ENCODE measurements at places on chromosomes 3 and 15.

DNA sequence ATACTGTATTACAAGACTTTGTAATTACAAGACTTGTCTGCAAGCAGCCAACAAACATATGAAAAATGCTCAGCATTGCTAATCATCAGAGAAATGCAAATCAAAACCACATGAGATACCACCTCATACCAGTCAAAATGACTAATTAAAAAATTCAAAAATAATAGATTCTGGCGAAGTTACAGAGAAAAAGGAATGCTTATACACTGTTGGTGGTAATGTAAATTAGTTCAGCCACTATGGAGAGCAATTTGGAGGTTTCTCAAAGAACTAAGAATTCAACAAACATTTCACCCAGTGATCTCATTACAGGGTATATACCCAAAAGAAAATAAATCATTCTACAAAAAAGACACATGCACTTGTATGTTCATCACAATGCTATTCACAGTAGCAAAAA is 617.5 kb upstream of the CCDC54 start:
- no peak for DNase-seq

GRCh38 chr3:126126286-126126685 is 42.4 kb upstream of the SLC41A3 start:
- DNase-seq: no peak

- no peak for DNase-seq
Measured at GRCh38 chr3:43022121-43022520, 43.0 kb downstream of the GASK1A start.

DNA sequence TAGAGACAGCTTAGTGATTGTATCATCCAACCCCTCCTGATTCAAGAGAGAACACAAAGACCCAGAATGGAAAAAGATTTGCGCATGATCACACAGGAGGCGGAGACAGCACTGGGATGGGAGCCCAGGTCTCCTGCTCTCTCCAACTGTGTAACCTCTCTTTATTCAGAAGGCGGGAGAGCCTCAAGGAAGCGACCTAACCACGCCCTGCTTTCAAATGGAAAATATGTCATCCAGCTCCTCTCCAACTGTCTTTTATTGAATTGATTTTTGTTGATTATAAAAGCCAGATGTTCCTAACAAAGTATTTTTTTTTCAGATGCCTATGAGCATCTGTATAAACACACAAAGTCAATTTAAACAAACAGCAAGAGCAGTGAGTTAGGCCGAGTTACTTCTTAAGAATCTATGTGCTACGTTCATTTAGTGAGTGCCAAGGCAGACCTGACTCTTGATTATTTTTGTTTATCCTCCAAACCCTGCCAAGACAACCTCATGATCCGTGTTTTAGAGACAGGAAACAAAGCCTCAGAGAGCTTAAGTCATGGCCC is 74.5 kb downstream of the BFSP2 start:
- DNase-seq: no peak

GRCh38 chr3:191961529-191961928 is 500.6 kb downstream of the PYDC2 start:
- DNase-seq: no peak

DNA sequence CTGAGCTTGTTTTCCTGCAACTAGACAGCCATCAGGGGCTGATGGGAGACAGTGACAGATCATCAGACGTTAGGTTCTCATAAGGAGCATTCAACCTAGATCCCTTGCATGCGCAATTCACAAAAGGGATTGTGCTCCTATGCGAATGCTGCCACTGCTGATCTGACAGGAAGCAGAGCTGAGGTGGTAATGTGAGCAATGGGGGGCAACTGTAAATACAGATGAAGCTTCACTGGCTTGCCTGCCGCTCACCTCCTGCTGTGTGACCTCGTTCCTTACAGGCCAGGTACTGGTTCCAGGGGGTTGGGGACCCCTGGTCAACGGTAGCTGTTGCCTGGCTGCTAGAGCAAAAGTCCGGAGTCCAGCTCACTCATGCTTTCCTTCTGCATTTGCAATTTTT is 26.4 kb upstream of the KCNAB1 start:
- DNase-seq: no peak

GRCh38 chr3:168155303-168155702 is 59.6 kb upstream of the GOLIM4 start:
- no peak for DNase-seq

DNA sequence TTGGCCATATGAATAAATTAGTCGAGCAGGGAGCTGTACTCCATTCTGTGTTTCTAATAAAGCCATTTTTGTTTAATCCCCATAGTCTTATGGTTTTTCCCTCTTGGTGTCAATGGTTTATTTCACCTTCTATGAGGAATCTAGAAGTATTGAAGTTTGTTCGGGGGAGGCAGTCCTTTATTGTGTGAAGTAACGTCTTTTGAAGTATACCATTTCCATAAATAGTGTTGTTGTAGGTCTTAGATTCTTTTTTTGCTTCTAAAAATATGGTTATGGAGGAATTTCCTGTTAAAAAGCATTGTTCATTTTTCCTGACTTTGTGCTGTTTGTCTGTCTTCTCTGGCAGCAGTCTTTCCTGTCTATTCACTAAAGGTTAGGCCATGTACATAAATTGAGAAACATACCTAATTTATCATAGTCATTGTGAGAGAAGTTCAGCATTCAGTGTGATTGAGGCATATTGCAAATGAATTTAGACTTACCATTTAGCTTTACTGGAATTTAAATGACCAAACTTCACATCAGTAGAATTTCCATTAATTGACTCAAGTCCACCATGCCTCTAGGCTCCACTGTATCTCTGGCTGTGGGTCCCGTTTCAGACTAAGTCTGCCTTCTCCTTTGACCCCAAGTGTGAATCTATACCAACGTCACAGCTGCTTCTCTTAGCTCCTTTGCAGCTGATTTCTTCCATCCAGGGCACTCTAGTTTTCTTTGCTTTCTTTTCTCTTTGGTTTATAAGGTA is 37.3 kb downstream of the YEATS2 start:
- DNase-seq: no peak

DNA sequence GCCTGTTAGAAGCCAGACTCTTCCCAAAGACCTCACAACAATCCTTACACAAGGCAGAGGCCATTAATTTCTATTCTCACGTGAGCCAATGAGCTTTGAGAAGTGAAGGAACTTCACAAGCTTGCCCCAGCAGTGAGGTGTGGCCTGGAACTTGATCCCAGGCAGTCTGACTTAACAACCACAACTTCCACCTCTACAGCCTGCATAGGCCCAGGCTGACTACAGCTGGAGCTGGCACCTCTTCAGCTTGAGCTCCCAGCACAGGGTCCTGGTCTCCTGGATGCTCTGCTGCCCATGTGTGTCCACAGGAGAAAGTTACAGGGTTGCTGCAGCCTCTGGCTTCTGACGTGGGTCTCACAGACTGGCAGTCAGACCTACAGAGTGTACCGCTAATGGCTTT is 111.0 kb downstream of the ERC2 start:
- no peak for DNase-seq

DNA sequence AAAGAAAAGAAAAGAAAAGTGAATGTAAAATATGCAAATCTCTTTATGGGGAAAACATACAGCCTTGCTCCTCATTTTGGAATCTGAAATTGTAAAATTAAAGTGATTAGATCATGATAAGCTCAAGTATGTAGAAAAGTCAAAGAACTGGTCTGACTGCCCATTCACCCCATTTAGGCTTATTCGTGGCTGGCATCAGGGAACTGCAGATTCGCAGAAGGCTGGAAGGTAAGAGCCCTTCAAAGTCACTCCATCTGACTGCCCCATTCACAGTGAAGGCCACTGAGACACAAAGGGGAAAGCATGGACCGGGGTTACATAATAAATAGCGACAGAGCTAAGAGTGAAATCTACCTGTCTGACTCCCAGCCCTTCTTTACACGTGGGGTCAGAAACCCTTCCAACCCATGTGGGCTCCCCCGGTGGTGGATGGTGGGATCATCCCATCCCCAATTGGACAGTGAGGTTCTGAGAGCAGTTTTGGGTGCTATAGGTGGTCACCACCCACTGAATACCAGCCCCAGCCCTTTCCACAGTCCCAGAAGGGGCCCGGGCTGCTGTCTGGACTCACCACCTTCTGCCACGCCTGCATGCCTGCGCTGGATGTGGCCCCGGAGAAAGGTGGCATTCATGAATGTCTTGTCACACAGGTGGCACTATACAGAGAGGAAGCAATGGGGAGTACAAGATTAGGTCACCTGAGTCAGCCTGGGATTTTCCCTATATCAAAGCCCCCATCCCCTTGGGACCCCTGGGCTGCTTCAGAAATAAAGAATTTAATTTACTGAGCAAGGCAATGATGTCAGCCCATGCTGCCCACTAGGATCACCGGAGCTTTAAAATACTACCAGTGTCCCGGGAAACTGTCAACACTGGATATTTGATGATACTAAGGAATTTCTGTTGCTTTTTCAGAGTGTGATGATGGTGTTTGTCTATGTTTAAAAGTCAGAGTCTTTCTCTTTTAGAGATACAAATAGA is 17.9 kb downstream of the DZIP1L start:
- DNase-seq: no peak

- no peak for DNase-seq
Measured at GRCh38 chr3:5317557-5317956, 130.1 kb downstream of the EDEM1 start.

GRCh38 chr3:52915294-52915693 is 17.9 kb upstream of the STIMATE start:
- no peak for DNase-seq

DNA sequence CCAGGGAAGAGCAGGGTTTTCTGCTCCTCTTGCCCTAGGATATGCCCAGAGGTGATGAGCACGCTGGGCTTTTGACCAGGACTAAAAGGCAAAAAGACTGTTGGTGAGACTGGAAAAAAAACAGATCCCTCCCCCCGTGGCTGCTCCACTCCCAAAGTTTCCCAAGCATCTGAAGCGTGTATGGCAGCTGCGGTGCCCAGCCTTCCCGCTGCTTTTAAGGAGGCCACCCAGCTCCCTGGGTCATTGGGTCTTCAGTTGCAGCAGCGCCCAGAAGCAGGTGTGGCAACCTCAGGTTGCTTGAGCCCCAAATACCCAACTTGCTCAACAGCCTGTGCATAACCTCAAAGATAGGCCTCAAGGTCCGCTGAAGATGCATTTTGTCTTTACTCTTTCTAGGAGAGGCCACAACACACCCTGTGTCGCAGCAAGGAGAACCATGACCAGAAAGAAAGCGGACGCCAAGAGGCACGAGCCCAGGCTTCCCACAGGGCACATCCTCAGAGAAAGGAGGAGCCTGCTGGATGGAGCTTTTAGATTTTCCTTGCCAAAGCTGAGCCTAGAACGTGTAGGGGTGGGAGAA is 2.0 kb downstream of the SRGAP3 start:
- DNase-seq: no peak

All from stimulated activated CD4-positive, alpha-beta T cell treated with anti-CD3 and anti-CD28 coated beads, Interleukin-1b, Interleukin-23, amount 100 ng/mL, for 1 hour (primary cell).